ENCODE measurements at places on chromosomes 5 and 9.

- DNase-seq: no peak
These were observed 43.9 kb upstream of the IL33 start for GRCh38 chr9:6171667-6172066.

GRCh38 chr5:44294516-44294915, 94.7 kb downstream of the FGF10 start:
- DNase-seq: peak; percentile 38

DNA sequence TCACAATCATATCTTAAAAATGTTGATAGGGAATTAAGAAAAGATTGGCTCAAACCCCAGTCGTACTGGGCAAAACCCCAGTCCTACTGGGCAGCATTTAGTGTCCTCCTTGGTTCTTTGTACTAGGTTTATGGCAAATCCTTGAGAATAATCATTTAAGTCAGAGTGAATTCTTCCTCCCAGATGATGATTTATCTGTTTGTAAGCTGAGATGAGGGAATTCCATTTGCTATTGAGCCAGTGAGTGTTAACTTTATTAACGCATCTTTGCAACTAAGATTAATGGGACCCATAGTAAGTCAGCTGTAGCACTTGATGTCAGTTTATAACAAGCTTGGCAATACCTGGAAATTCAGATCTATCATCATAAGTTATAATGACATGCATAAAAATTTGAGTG, 821.8 kb upstream of the DMAC1 start:
- no peak for DNase-seq

- DNase-seq: no peak
These were observed 6.6 kb upstream of the N4BP3 start for GRCh38 chr5:178106556-178107239.

GRCh38 chr5:160262151-160263074, 33.1 kb downstream of the FABP6 start:
- no peak for DNase-seq

DNA sequence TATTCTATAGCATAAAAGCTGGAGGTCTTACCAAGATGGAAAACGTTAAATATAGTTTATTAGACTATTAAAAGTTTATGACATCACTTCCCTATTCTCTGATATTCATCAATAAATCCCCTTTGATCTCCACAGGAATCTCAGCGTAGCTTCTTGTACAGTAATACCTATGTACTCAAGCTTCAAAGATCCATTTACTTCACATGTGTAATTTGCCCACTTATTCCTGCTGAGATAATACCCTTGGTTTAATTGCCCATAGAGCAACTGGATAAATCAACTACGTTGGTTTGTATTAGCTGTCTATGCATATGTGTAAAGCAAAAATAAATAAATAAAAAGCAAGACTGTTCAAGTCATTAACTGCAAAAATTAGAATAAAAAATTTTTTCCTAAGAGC, 219.7 kb downstream of the EFNA5 start:
- DNase-seq: no peak

- no peak for DNase-seq
These were observed 41.2 kb downstream of the NIM1K start for GRCh38 chr5:43232943-43233833.

GRCh38 chr9:110919609-110920008, 118.7 kb downstream of the LPAR1 start:
- no peak for DNase-seq

GRCh38 chr5:164650427-164650826, 1145.0 kb downstream of the MAT2B start:
- DNase-seq: no peak

GRCh38 chr5:8826508-8826907, 719.4 kb downstream of the SEMA5A start:
- DNase-seq: no peak

DNA sequence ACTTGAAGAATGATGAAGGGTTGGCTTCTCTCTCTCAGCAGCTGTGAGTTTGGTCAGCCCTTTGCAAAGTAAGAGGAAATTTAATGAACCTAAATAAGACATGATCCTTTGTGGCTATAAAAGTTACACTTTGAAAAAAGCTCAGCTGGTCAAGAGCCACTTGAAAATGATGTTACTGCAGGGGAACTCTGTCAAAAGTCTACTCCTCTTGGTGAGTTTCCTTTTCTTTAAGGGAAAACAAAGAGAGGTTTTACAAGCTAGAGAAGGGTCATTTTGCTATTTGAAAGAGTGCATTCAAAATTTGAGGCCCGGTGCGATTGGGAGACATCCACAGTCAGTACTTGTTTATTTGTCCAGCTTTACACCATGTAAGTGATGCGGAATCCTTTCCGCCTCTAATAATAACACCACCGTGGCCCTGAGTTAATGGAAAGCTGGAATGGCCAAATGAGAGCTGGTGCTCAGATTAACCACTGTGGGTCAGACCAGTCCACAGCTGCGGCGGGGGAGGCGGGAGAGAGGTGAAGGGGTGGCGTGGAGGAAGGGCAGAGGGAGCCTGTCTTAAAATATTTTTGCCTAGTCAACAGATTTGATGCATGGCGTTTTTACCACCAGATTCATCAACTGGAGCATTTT, 404.0 kb downstream of the TLE4 start:
- no peak for DNase-seq

- no peak for DNase-seq
These were observed 16.2 kb upstream of the SLC6A3 start for GRCh38 chr5:1461396-1461795.

GRCh38 chr9:116422119-116422979, 264.8 kb upstream of the TRIM32 start:
- no peak for DNase-seq

DNA sequence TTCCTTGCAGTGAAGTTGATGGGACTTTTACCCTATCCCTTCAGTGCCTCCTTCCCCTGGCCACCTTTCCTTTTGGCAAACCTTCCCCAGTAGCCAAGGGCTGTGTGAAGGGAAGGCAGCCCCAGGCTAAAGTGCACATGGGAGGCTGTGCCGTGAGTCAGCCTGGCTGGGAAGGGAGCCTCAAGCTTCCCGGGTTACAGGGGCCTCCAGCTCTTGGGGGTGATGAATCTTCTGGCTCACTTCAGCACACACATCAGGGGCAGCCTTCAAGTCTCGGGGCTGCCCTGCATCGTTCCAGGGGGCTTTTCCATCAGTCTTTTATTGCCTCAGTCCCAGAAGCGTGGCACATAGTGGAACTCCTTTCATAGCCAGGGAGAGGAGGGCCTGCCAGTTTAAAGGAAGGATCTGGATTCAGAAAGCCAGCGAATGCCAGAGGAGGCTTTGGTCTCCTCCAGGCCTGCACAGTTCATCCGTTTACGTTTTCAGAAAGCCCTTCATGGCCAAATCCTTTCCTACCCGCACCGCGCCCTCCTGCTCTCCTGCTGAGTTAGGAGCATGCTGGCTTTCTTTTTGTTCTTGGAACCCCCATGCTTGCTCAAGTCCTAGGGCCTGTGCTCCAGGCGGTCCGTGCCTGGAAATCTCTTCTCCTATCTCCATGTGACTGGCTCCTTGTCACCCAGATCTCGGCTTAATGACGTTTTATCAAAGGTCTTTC, 134.8 kb upstream of the KLF4 start:
- no peak for DNase-seq

- peak; percentile 29 for DNase-seq
These were observed 141.4 kb downstream of the MTX3 start for GRCh38 chr5:79849486-79850315.

- no peak for DNase-seq
These were observed 95.5 kb upstream of the KCNN2 start for GRCh38 chr5:114266374-114266773.

Measured in mesothelial cell of epicardium (in vitro differentiated cells).